ENCODE measurements at places on chromosomes 3 and 15.

DNA sequence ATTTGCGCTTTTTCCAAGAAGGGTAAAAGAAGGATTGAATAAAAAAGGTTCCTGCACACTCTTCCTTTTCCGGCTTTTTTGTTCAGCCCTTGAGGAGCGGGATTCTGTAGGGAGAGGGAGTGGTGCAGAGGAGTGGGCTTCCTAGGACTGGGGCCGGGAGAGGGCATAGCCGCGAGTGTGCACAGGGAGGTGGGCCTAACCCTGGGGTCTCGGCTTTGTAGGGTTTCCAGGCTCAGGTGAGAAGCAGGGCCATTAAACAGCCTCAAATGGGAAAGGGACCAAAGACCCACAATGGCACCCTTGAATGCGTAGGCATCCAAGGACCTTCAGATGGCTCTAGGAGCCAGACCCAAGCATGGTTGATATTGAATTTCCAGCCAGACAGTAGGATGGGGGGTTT, 35.4 kb upstream of the RAB6B start:
- no peak for DNase-seq

DNA sequence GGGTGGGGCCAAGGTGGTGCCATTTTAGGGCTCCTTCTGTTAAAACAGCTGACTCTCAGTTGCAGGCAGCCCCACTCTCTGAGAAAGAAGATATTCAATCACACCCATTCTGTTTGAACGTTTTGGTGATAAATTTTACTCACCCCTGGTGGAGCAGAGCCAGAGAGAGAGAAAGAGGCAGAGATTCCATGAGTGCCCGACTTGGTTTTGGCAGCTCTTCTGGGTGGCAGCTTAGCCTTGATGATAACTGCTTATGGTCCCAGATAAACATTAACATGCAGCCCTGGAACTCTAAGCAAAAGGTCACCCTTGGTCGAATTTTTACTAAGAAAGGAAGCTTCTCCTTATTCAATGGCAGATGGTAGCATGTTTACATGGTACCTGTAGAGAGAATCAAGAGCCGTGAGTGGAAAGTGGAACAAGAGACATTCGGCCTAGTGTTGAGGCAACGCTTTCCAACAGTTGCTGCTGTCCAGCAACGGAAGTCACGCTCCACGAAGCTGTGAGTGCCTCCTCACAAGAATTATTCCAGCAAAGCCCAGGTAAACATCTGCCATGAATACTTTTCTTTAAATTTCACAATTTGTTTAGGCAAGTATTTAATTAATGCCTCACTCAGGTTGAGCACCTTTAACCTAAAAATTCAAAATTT, 530.6 kb upstream of the ROBO2 start:
- DNase-seq: no peak

DNA sequence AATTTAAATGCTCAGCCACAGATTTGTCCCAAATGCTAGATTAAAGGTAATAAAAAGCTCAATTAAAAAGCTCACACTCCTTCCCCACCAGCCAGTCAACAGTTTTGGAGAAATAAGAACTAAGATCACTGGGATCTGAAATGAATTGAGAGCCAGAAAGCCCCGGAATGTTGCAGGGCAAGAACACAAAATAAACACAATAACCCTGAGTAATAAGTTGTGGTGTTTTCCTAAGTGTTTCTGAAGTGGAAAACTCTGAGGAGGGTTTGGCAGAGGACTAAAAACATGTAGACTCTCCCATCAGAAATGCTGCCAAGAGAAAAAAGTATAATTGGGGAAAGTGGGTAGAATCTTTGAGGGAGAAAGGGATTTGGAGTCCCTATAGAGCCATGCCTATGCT, 127.8 kb downstream of the ABI3BP start:
- DNase-seq: no peak

DNA sequence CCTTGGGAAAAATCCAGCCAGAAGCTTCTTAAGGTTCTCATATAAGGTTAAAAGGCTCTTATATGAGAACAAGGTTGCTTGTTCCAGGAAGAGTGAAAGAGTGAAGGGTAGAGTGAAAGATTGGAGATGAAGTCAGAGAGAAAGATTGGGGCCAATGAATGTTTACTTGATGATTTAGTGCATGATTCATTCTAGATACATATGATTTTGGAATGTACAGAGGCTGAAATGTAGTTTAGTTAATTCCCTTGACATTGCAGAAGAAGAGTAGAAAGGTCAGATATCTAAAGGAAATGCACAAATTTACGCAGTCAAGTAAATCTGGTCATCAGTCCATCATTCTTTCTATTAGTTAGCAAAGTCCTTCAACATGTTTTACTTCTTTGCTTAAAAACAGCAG, 619.8 kb upstream of the ZNF717 start:
- DNase-seq: no peak

GRCh38 chr3:126245811-126246727, 65.7 kb upstream of the ALDH1L1 start:
- no peak for DNase-seq

DNA sequence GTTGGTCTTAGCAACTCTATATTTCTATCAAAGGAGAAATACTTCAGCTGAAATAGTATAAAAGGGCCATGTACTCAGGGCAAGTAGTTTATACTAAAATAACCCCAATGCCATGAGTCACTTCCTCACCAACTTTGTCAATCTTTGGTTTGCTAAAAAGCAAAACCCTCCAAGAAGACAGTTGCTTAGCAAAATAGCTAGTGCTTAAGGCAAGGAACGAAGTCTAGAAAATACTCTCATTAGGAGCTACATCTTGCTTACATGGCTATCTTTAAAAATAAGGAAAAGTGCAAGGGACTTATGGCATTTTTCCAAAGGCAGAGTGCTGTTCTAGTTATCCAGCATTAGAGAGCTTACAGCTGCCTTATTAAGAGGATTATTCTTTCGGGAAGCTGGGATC, 28.4 kb downstream of the P3H2 start:
- DNase-seq: no peak

- DNase-seq: no peak
These were observed 431.2 kb upstream of the RGMA start for GRCh38 chr15:93520206-93520605.

DNA sequence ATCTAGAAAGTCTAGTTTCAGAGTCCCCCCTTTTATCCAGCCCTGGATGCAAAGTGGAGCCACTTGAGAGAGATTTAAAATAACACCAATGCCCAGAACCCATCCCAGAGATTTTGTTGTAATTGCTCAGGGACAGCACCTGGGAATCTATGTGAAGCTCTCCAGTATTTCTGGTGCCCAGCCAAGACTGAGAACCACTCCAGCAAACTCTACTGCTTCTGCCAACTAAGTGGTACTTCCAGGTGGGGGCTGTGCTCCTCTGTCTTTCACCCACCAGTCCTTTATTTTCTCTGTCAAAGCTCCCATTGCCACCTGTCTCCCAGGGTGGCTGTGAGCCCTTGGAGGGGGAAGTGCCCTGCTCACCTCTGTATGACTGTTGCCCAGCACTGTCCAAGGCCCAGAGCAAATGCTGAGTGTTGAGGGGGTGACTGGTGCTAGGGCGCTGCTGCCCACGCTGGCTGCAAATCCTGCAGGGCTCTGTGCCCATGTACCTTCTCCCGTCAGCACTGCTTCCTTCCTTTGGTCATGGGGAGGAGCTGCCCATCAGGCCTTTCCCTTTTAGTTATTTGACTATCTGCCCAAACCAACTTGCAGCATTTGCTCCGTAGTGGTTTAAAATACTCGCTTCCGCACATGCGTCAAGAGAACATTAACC, 9.4 kb downstream of the CLSTN2 start:
- no peak for DNase-seq

GRCh38 chr15:90336705-90337141, 15.4 kb upstream of the ZNF774 start:
- no peak for DNase-seq

DNA sequence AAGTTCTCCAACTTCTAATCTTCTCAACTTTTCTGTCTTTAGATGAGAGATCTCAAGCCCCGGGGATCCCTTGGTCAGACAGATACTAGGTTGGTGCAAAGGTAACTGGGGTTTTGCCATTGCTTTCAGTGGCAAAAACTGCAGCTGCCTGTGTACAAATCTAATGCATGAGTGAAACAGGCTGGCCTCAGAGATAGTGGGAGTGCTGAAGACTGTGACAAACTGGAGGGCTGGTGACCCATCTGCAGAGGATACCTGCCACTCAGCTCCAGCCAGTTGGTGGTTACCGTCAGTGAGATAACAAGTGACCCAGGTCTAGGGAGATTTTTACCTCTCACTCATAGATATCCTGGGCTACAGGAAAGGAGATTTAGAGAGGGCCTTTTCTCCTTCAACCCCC, 85.7 kb downstream of the RYR3 start:
- no peak for DNase-seq

GRCh38 chr3:127488141-127488672, 102.3 kb downstream of the TPRA1 start:
- DNase-seq: no peak

DNA sequence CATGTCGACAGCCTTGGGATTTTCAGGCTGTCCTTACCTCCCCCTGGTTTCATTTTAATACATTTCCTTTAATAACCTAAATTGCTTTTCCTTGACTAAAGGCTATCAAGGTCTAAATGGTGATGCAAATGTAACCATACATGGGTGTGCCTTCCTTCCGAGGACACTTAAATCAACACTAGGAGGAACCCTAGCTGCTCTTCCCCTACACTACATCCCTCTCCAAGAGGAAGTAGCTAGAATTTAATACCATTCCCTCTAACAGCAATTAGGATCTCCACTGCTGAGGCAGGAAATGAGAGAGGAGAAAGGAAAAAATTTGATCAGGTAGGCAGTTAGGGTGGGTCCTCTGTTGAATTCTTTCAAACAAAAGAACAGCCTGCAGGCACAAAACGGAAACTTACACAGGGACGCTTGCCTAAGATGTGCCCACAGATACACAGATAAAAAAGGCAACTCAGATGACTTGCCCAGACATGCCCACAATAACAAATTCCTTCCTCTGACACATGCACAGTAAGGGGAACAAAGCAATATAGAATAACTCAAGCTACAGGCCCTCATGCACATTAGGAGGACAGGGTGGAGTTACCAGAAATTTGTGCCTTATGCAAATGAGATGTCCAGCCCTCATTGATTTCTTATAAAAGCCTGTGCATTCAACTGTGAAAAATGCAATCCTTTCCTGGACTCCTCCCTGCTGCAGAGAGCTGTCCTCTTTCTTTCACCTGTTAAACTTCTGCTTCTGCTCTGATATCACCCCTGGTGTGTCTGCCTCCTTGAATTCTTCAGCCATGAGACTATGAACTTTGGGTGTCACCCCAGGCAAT, 1024.4 kb upstream of the CADM2 start:
- no peak for DNase-seq

GRCh38 chr3:6736836-6737629, 123.9 kb upstream of the GRM7 start:
- DNase-seq: no peak

GRCh38 chr15:88628018-88628654, 7.0 kb downstream of the AEN start:
- DNase-seq: no peak

GRCh38 chr15:101049856-101050622, 130.9 kb downstream of the LRRK1 start:
- no peak for DNase-seq

GRCh38 chr3:187648177-187648576, 22.0 kb downstream of the SST start:
- DNase-seq: no peak

GRCh38 chr3:170524073-170524472, 61.8 kb downstream of the SLC7A14 start:
- DNase-seq: no peak

- DNase-seq: no peak
These were observed 19.0 kb downstream of the ADAMTS9 start for GRCh38 chr3:64668582-64669510.

DNA sequence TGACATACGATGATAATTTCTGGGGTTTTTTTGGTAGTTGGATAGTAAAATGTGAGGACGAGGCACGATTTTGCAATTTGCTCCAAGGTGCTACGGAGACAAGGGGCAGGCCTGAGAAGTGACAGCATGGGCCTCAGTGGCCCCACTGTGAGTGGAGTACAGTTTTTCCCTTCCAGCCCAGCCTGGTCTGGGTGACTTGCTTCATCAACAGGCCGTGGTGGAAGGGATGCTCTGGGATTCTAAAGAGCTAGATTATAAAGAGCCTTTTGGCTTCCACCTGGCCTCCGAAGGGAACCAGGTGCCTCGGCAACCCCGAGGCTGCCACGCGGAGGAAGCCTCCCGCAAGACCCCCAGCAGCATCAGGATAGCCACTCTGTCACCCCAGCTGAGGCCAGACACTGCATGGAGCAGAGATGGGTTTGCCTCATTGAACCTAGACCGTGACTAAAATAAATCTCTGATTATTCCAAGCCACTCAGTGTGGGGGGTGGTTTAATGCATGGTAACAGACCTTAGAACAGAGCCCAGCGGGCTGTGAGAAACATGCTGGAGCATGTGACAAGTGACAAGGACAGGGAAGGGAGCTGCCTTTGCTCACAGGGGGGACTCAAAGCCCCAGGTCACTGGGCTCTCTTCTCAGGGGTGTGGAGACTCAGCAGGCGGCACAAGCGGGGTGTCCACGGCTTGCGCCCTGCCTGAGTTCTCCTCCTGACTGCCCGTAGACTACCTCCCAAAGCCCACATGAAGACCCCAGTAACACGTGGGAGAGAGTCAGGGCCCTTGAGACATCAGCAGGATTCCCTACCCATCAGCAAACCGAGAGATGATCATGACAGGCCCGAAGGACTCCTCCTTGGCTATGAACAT, 22.6 kb upstream of the SLC41A3 start:
- DNase-seq: no peak

- no peak for DNase-seq
These were observed at the start of gene AGTR1 for GRCh38 chr3:148697306-148698189. AGTR1 (plus strand) TSS chr3:148697903; CDS start chr3:148741036, 43,133 bp downstream.

DNA sequence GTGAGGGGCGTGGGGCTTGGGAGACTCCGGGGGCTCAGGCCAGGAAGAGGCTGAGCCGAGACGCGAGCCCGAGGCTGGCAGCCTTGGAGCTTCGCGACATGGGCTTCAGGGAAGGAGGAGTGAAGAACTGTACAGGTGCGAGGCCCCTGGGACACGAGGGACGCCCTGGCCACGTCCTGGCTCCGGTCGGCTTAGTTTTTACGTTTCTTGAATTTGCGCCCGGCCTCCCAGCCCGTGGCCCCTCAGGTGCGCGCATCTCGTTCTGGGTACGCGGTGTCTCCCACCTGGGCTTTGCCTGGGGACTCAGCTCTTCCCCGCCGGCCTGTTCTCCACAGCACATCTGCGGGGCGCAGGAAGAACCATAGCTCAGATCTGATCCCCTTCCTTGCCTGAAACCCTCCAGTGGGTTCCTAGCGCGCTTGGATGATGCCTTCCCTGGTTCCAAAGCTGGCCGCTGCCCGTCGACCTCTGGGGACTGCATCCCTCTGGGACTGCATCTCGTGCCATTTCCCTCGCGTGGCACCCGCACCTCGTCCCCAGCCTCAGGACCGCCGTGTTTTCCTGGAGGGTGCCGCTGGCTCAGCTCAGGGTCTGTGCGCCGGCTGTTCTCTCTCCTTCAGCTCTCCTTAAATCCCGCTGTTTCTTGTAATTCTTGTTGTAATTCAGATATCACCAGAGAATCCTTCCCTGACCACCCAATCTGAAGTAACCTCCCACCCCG, 614 bp downstream of the CHCHD6 start:
- DNase-seq: no peak

- DNase-seq: no peak
These were observed 102.5 kb downstream of the MESD start for GRCh38 chr15:80887148-80887547.

GRCh38 chr3:196189566-196190347, 21.4 kb downstream of the ZDHHC19 start:
- DNase-seq: no peak
